ENCODE measurements at places on chromosomes 2 and 18. TPM values are rescaled to one million over a fixed set of nuclear protein-coding genes. Genes with fewer than 3 reads are reported as not detected.

DNA sequence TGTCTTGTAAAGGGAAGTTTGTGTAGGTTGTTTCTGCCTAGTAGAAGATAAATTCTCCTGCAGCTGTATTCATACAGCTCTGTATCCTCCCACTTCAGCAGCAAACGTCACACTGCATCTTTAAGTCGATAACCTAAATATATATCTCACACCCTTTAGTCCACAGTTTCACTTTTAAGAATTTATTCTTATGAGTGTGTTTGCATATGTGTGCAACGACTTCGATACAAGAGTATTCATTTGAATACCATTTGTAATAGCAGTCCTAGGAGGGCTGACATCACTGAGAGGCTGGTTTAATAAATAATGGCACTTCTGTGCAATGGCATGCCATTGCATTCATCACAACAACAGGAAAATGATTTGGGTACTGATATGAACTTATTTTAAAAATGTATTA is 63.8 kb upstream of the MSH6 start:
- no peak for DNase-seq

DNA sequence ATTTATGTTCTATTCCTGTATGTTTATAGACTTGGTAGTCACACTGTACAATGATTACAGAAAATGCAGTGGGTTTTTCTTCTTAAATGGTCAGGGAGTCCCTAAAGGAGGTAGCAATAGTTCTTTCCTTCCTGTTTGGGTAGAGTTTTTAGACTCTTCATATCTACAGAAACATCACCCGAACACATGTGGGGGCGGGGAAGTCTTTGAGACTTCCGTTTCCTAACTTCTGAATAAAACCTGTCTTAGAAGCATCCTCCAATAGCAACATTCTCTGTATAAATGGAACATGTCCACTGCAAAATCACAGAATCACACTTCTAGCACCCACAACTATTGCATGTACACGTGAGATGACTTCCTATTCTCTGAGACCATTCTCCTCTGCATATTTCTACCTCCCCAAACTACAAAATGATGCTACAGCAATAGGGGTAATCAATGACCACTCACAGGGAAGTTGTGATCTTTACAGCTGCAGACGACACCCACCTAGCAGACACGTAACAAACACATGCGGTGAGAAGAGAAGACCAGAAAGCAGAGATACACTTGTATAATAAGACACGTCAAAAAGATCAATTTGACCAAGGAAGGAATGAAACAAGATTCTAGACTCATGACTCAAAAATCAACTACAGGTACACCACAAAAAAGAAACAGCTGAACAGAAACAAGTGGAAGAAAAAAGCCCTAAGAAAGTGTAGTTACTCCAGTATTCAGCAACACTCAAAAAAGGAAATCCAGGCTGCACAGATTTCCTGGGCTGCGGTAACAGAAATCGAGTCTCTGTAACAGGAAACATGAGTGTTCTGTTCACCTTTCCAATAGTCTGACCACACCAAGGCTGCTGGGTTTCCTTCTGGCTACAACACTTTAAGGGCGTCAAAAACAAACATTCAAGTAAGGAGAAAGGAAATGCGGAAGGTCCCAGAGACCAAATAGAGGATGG is 120.4 kb downstream of the ZNF516 start:
- no peak for DNase-seq

DNA sequence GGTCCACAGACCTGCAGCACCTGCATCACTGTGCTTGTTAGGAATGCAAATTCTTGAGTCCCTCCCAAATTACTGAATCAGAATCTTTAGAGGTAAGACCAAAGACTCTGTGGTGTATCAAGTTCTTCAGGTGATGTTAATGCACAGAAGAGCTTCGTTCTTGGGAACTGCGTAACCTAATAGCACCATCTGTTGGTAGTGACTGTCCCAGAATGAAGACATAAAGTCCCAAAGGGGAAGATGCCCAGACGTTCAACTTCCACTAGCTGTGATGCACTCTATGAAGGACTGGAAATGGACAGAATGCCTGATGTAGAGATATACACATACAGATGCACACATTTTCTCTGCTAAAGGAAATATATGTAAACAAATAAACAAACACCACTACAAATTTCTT is 576.0 kb downstream of the LRP1B start:
- no peak for DNase-seq

DNA sequence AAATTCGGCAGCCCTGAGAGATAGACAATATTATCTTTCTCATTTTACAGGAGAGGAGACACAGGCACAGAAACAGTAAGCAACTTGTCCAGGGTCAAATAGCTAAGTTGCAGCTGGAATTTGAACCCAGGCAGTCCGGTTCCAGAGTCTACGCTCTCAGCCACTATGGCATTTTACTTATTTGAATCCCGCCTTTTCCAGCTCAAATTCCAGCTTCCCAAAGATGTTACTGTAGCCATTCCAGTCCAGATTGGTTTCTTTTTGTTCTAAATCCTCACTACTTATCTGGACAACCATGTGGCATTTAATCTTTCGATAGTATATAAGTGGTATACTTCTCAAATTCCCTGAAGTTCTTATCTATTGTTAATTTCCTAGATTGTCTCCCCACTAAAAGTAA is 125.7 kb downstream of the NBAS start:
- no peak for DNase-seq

DNA sequence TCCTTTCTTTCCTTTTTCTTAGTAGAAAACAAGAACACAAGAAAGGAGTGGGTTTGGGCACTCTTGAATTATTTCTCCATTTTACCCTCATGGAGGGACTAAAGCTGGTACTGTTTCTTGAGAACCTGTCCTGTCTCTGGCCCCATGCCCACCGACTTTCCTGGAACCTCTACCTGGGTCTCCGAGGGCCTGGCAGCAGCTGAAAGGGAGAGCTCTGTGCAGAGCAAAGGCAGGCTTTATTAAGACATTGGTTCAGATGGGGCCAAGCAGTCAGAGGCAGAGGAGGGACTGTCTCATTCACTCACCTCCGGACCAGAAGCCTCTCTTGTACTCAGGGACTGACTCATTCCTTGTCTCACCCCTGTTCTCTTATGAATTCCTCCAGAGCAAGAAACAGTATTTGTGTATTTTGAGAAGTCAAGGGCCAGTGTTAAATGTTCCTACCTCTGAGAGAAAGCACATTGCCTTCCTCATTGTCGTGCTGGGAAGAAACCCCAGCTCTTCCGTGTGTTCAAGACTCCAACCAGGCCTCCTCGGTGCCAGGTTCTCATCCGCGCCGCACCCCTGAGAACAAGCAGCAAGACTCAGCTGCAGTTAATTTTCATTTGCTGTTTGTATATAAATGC is 201.9 kb upstream of the NT5C1B start:
- DNase-seq: no peak

DNA sequence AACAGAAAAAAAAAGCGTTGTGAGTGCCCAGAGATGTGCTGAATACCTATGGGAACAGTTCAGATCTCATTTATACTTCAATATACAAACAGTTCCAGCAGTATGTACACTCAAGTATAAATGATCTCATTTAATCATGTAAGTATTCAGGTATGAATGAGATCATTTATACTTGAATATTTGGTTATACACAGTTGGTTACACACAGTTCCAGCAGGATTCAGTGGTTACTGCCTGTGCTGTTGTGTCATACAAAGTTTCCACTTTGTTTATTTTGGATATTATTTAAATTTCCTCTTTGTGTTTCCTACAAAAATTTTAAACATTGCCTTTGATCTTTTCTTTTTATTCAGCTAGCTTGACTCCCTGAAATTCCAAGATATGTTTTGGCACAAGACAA is 293.5 kb upstream of the SLC39A10 start:
- DNase-seq: no peak

GRCh38 chr2:95391641-95392310 is 10.7 kb upstream of the FAHD2A start:
- peak; percentile 58 for DNase-seq

DNA sequence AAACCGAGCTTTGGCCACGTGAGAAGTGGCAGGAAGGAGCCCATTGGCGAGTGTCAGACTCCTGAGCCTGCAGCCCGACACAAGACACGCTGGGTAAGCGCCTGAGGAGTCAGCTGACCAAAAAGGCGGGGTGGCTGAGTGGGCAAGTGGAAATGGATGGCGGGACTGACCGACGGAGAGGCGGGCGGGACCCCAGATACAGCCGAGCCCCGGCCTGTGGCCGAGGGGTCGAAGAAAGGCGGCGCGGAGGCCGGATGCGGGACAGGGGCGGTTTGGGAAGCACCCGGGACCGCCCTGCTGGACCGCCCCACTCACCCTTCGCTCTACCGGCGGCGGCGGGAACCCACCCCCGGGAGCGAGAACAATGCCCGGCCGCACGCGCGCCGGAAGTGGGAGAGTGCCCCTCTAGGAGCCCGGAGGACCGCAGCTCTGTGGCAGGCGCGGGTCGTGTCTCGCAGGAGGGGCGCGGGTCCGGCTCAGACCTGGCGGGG is 22.8 kb downstream of the ZSCAN30 start:
- DNase-seq: peak; percentile 69

- DNase-seq: no peak
Measured at GRCh38 chr2:12201369-12201768, 454.9 kb downstream of the LPIN1 start.

DNA sequence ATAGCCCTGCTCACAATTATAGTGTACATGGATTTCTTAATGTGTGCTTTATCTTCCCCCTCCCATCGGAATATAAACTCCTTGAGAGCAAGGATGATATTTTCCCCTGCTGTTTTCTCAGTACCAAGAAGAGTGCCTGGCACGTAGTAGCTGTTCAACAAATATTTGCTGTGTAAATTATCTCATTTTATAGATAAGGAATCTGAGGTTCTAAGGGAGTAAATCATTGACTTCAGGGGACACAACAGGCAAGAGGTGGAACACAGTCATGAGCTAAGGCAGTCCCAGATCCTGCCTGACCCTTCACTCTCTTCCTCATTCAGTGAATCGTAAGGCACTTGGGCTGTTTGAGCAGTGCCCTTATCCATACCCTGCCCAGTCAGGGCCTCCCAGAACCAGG is 187.3 kb upstream of the TNP1 start:
- DNase-seq: no peak

DNA sequence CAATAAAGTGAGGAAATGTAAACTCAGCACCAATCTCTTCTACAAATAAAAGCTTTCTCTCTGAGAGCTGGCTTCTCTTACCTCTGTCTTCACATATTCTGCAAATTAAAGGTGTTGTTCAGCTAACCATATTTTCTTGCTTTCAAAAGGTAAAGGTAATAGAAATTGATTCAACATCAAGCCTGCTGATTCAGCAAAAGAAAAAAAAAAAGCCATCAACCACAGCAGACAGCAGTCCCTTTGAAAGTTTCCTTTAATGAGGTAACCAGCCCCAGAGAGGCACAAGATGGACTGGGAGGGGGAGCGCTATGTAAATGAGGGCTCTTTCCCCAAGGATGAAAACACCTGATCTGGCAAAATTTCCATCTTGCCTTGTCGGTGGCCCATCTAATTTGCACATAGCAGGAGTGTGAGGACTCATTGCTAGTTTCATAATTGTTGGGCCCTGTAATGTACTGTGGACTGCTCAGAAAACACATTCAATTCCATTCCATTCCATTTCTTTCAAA is 154.9 kb upstream of the SOX11 start:
- no peak for DNase-seq

SEPTIN10 gene
- total RNA-seq: 47.9 TPM

CXCR1 gene
- total RNA-seq: 0.14 TPM

TUBA3E gene
- not detected for total RNA-seq

PFN4 gene
- not detected for total RNA-seq

DLX2 gene
- 0.06 TPM for total RNA-seq
